ENCODE measurements at places on chromosomes 3 and 15. TPM values are rescaled to one million over a fixed set of nuclear protein-coding genes. Genes with fewer than 3 reads are reported as not detected.

Gene GOLGA8N
- 4.0 TPM for total RNA-seq

Gene CTDSPL2
- 79.9 TPM for total RNA-seq

Gene LRRC3B
- not detected for total RNA-seq

Gene CCDC54
- not detected for total RNA-seq

Gene TAGLN3
- total RNA-seq: 0.31 TPM

Gene RETNLB
- total RNA-seq: not detected

GRCh38 chr3:194472290-194472920 lies 14.4 kb downstream of the ATP13A3 start:
- no peak overlapping the region for H3K27ac ChIP-seq
- peaks cover 3% of the 10 kb centered on the region for H3K36me3 ChIP-seq
- H3K27me3 ChIP-seq: no peaks in the 10 kb centered on the region
- H3K4me1 ChIP-seq: peaks cover 20% of the 10 kb centered on the region

DNA sequence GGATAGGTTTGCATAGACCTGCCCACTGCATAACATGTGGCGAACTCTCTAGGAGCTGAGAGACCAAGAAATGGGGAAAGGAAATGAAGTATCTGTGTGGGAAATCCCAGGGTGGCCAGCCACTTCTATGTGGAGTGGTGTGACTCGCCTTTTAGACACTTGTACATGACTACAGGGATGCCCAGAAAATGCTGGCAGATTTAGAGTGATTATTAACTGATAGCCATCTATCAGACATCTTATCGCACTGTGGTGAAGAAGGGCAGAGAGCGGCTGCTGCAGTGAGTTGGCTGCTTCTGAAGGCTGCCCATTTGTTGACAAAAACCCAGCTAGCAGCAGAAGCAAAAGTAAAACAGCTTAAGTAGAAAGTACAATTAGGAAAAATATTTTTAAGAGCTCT lies 18.1 kb upstream of the STAC start:
- no peaks in the 10 kb centered on the region for H3K4me1 ChIP-seq
- no peak for DNase-seq
- H3K4me3 ChIP-seq: no peak overlapping the region
- H3K36me3 ChIP-seq: no peaks in the 10 kb centered on the region

GRCh38 chr15:88029696-88030095 lies 226.8 kb downstream of the NTRK3 start:
- no peaks in the 10 kb centered on the region for H3K36me3 ChIP-seq
- DNase-seq: no peak
- no peaks in the 10 kb centered on the region for H3K4me1 ChIP-seq
- H3K27ac ChIP-seq: no peak overlapping the region
- H3K27me3 ChIP-seq: peaks cover 5% of the 10 kb centered on the region
- H3K4me3 ChIP-seq: no peak overlapping the region

GRCh38 chr3:123682781-123683504 lies 98.1 kb upstream of the HACD2 start:
- no peak overlapping the region for H3K4me3 ChIP-seq
- no peaks in the 10 kb centered on the region for H3K4me1 ChIP-seq
- H3K36me3 ChIP-seq: no peaks in the 10 kb centered on the region
- no peaks in the 10 kb centered on the region for H3K27me3 ChIP-seq

GRCh38 chr3:55607844-55608243 lies 120.7 kb upstream of the WNT5A start:
- no peaks in the 10 kb centered on the region for H3K36me3 ChIP-seq
- no peak overlapping the region for H3K4me3 ChIP-seq
- no peaks in the 10 kb centered on the region for H3K27me3 ChIP-seq
- DNase-seq: no peak
- no peaks in the 10 kb centered on the region for H3K4me1 ChIP-seq

GRCh38 chr15:32923176-32923575 lies 205.4 kb downstream of the GREM1 start:
- no peak for DNase-seq
- H3K27ac ChIP-seq: no peak overlapping the region
- H3K27me3 ChIP-seq: no peaks in the 10 kb centered on the region
- no peaks in the 10 kb centered on the region for H3K4me1 ChIP-seq

DNA sequence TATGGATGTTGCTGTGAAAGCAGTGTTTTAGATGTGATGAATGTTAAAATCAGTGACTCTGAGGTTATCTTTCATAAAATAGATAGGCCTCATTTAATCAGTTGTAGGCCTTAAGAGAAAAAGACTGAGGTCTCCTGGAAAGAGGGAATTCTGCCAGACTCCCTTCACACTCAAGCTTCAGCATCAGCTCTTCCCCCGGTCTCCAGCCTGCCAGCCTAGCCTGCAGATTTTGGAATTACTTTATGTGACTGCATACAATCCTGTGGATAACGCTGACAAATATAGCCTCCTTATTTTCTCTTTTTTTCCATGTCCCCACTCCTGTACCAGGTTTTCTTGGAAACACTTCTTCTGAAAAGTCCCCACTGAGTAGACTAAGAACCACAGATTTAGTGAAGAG lies 510.3 kb downstream of the GBE1 start:
- H3K4me3 ChIP-seq: no peak overlapping the region
- H3K4me1 ChIP-seq: no peaks in the 10 kb centered on the region
- no peak overlapping the region for H3K27ac ChIP-seq

- H3K27ac ChIP-seq: no peak overlapping the region
- no peaks in the 10 kb centered on the region for H3K36me3 ChIP-seq
- H3K27me3 ChIP-seq: peaks cover 10% of the 10 kb centered on the region
- H3K4me3 ChIP-seq: peak overlapping the region; percentile 62
- peaks cover 14% of the 10 kb centered on the region for H3K4me1 ChIP-seq
These were observed 1.3 kb upstream of the IL12A start for GRCh38 chr3:159987291-159987711.

DNA sequence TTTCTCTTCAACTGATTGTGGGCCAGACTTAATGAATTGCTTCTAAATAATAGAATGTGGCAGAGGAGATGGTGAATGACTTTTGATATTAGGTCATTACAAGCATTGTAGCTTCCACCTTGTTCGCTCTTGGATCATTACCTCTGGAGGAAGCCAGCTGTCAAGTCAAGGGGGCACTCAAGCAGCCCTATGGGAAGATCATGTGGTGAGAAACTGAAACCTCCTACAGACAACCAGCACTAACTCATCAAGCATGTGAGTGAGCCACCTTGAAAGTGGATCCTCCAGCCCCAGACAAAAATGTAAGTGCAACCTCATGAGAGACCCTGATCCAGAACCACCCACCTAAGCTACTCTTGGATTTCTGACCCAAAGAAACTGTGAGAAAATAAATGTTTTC lies 109.8 kb upstream of the TBC1D5 start:
- no peaks in the 10 kb centered on the region for H3K27me3 ChIP-seq
- no peaks in the 10 kb centered on the region for H3K36me3 ChIP-seq
- H3K4me1 ChIP-seq: no peaks in the 10 kb centered on the region
- no peak overlapping the region for H3K27ac ChIP-seq
- no peak overlapping the region for H3K4me3 ChIP-seq
- no peak for DNase-seq

GRCh38 chr15:34812369-34812768 lies 17.0 kb upstream of the ACTC1 start:
- DNase-seq: no peak
- H3K4me1 ChIP-seq: no peaks in the 10 kb centered on the region
- H3K36me3 ChIP-seq: no peaks in the 10 kb centered on the region
- H3K4me3 ChIP-seq: no peak overlapping the region
- H3K27me3 ChIP-seq: peaks cover 43% of the 10 kb centered on the region
- no peak overlapping the region for H3K27ac ChIP-seq

DNA sequence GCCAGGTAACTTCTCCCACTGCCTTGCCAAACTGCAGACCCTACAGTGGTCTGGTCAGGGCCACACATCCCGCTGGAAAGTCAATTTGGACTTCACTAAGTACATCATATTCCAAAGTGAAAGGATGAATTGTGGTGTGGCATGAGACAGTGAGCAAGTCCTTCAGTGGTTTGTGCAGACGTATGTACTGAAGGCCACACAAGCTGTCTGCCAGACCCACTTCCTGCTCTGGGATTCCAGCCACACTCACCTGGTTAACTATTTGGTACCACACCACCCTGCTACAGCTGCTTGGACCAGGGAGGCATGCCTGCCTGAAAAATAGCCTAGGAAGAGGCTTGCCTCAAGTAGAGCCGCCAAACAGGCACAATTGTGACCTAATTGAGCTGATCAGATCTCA lies 94.1 kb upstream of the STRIT1 start:
- no peaks in the 10 kb centered on the region for H3K36me3 ChIP-seq
- no peaks in the 10 kb centered on the region for H3K27me3 ChIP-seq
- H3K4me1 ChIP-seq: no peaks in the 10 kb centered on the region
- no peak for DNase-seq
- H3K4me3 ChIP-seq: no peak overlapping the region

- H3K4me3 ChIP-seq: no peak overlapping the region
- no peak for DNase-seq
- no peaks in the 10 kb centered on the region for H3K36me3 ChIP-seq
- no peaks in the 10 kb centered on the region for H3K27me3 ChIP-seq
- H3K27ac ChIP-seq: no peak overlapping the region
These were observed 151.7 kb downstream of the SPATA16 start for GRCh38 chr3:172989373-172989772.

GRCh38 chr3:152968388-152969024 lies 133.6 kb downstream of the P2RY1 start:
- H3K4me3 ChIP-seq: no peak overlapping the region
- no peak for DNase-seq
- H3K36me3 ChIP-seq: no peaks in the 10 kb centered on the region
